ENCODE measurements at places on chromosomes 7 and 10.

- DNase-seq = peak; percentile 20
These were observed 107.1 kb downstream of the ABLIM1 start for GRCh38 chr10:114550756-114551635.

DNA sequence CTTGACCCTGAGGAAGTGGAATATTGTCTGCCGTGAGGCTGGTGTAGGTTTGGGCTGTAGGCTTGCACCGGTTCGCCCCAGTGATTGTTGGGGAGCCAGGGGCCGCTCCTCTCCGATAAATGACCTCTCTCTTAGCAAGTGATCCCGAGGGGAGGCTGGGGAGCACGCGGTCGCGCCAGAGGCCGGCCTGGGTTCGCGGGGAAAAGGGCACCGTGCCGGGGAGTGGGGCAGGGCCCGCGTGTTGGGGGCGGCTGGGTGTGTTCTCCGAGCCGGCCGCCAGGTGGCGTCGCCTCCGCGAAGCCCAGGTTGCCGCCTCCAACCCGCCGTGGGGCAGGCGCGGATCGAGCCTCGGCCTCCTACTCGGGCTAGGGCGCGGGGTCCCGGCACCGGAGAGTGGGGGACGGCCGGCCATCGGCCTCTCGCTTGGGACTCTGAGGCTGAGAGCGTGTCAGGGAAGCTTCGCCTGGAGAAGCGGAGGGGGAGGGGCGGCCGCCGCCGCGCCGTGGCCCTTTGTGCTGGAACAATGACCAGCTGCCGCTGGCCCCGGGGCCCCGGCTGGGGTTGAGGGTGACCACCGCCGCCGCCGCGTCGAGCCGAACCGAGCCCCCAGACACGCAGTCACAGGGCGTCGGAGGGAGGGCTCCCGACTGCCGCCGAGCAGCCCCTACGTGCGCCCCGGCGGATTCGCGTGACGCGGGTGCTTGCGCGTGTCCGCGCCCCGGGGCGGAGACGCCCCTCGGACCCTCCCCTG is 442 bp upstream of the LZTS2 start:
- DNase-seq = peak; percentile 56

GRCh38 chr7:139710036-139710435 is 67.8 kb downstream of the HIPK2 start:
- DNase-seq = no peak

- no peak for DNase-seq
These were observed 136.0 kb upstream of the TCF7L2 start for GRCh38 chr10:112813866-112814591.

DNA sequence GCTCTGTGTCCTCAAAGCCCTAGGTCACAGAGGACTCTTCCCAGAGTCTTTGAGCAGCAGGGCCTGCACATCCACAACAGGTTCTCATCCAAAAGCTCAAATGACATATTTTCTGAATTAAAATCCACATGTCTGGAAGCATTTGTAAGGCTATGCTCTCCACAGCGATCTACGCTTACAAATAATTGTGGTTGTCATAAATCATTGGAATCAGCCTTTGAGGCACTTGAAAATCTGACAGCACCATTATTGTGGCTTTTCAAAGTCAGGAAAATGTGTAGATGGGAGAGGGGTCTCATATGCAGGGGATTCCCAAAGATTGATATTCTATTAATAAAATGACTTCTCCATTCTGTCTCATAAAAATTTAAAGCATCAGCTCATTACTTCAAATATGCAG is 16.3 kb downstream of the GPR26 start:
- no peak for DNase-seq

GRCh38 chr7:8444468-8444769 is 11.0 kb downstream of the NXPH1 start:
- DNase-seq = no peak

DNA sequence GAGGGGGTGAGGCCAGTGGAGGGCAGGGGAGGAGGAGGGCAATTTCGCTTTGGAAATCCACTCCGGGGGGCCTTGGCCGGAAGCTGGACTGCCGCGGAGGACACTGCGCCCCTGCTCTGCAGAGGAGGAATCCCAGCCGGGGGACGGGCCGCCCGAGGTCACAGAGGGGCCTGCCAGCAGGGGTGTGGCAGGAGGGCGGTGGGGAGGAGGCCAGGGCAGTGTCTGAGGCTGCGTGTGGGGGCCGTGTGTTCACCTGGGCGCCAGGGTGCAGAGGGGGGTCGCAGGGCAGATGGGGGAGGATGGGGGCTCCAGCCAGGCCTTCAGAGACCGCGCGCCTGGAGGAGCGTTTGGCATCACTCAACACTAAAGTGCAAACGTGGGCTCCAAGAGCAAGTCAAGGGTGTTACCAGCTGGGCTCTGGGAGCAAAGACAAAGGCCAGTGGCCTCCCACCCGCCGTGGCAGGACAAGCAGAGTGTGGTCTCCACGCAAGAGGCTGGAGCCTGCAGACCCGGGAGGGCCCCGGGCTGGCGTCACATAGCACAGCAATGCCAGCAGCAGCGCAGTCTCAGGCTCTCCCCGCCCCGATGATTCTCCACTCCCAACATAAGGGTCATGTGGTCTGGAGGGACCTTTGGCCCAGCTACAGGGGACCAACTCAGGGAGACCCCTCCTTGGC is 45.3 kb upstream of the DNAJB6 start:
- no peak for DNase-seq

- DNase-seq = no peak
These were observed 70.0 kb upstream of the PAPSS2 start for GRCh38 chr10:87589645-87590051.

DNA sequence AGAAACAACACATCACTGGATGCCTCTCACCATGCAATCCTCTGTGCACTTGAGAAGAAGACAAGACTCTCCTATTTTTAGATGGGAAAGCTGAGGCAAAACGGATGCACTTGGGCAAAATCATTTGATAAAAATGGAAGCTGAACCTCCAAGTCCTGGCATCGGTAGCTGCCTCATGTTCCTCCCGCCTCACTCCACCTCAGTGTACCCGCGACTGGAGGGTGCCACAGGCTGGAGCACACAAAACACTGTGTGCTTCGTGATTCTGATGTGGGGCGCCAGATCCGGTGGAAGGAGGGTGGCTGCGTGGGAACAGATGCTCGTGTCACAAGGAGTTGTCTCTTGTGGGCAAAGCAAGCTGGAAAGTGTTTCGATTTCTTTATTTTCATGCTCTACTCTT is 41.3 kb downstream of the TAS2R41 start:
- no peak for DNase-seq

- DNase-seq = no peak
These were observed 44.3 kb downstream of the CXCL12 start for GRCh38 chr10:44340557-44340956.

Measured in NCI-H2081 (cell line).